Activated CD4-positive, alpha-beta T cell treated with anti-CD3 and anti-CD28 coated beads for 24 hours (primary cell): ENCODE measurements at places on chromosomes 7 and 10.

- DNase-seq = peak; percentile 14
Observed at GRCh38 chr7:2934211-2934731, 90.2 kb upstream of the GNA12 start.

- no peak for DNase-seq
Observed at GRCh38 chr7:142012825-142013511, 17.3 kb downstream of the MGAM start.

DNA sequence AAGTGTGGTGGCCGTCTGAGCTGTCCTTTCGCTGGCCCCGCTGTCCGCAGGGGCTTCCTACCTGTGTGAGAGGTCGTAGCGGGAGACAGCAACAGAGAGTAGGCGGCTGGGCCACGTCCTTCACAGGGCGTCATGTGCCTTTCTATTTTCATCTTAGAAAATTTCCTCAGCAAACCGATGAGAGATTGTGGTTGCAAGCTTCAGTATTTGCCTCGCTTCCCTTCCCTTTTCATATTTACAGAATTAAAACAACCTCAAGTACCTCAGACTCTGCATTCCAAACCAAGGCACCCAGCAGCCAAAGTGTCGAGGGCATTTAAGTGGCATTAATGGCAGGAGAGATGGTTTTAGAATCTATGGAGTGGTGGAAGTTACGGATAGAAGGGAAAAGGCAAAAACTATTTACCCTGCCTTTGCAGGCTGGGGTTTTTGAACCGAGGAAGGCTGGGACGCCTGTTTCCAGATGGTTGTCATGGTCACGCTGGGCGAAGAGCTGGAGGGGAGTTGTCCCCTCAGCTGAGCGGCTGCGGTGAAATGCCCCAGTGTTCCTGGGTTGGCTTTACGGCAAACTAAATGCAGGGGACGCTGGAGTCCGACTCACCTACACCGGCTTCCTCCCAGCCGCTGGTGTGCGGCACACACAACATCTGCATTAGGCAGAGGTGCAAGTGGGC, 41.9 kb downstream of the WIPI2 start:
- DNase-seq = no peak

- no peak for DNase-seq
Observed at GRCh38 chr10:119098576-119098975, 5.3 kb upstream of the DENND10 start.

GRCh38 chr7:1934017-1934416, 263.9 kb downstream of the ELFN1 start:
- DNase-seq = no peak

- DNase-seq = no peak
Observed at GRCh38 chr7:122691569-122692235, 7.2 kb downstream of the RNF133 start.

DNA sequence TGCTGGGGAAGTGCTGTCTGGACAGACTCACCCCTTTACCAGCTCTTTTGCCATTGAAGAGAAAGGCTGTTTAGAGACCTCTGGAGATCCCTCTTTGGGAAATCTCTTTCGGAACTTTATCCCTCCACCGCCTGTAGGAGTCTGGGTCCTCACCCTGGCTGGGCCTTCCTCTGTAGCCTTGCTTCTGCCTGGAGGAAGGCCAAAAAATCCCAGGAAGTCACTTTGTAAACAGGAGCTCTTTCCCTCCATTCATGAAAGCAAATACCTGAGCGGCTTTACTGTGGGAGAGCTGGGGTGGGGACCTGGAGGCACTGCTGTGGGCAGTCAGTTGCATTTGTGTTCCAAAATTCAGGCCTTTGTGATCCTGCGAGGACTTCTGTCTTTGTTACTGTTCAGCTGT, 126.2 kb downstream of the KLF6 start:
- DNase-seq = no peak

DNA sequence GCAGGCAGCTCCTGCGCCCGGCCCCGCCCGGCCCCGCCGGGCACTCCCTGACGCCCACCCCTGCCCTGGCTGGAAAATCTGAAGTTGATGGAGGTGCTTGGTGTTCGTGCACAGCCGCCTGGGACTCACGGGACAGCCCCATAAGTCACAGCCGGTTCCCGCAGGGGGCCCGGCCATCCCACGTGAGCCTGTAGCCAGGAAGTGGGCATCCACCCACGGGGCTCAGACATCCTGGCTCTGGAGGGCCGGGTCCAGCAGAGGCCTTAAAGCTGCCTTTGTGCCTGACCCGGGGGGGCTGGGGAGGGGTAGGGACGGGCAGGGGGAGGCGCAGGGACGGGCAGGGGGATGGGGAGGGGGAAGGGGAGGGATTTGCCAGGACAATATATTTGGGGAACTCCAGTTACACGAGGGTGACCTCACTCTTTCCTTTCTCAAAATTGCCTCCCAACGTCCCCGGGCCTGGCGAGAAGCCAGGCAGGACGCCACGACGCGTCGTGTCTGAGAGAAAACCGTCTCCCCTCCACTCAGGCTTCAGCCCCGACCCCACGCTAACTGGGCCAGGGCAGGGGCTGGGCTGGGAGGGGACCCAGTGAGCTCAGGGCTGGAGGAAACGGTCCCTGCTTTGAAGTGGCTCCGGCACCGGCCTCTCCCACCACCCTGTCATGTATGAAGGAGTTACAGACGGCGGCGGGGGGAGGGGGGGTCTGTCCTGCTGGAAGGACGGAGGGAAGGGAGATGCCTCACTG, 82.1 kb upstream of the PDGFA start:
- peak; percentile 81 for DNase-seq

DNA sequence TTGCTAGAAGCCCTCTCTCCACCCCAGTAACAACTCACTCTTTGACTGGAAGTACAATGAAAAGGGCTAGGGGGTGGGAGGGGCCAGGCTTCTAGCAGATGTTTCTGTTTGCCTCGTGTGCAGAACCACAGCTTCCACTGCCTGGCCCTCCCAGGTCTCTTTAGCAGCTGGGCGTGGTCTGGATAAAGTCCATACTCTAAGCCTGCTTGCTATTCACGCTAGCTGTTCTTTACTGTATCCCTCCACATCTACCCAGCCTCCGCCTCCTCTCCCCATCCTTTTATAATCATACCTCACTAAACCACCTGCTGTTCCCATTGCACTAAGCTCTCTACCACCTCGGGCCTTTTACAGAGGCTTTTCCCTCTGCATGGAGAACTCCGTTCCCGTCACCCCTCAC, 288.8 kb downstream of the CAMK1D start:
- no peak for DNase-seq

DNA sequence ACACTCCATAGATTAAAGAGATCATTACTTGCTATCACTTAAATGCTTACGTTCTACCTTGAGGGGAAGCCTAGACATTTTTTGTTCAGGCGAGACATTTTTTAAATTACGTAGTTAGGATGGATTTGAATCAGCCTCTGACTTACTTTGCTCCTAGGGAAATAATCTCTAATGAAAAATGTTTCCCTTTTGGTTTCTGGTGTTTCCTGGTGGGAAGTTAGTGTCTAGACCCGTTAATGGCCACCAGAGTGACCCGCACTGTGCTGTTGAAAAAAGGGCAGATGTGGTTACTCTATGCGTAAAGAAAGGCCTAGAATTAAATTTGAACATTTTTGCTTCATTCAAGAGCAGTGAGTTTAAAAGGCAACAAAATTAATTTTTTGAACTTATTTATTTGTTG, 3.8 kb downstream of the ZNF365 start:
- DNase-seq = no peak

DNA sequence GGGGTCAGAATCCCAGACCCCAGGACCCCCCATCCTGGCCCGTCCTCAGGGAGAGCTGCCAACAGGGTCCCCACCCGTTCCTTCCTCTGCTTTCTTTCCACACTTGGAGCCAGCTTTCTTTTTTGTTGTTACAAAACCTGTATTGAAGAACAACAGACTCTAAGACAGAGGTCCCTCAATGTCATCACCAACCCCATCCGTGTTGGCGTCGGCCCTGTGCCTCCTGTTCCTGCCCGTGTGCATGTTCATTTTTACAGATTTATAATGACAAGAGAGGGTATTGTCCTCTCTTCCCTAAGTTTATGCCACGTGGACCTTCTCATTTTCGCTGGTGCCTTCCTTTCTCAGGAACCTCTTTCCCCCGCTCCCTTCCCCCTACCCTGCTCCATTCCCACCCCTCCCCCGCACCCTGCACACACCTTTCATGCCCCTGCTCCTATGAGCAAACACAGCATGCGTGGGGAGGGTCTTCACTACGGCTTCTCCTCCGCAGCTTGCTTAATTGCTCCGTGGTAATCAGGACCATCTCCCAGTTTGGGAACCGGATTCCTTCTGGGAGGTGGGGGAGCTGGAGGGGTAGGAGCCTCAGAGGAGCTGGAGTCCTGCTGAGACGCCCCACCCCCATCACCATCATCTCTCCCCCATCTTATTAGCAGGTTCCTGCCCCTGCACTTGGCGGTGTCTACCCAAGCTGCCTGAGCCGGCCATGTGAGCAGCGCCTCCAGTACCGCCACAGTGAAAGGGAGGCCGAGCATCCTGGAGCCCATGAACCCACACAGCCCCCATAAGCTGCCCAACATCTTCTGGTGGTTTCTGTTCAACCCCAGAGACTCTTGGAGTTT, 88.0 kb upstream of the INSIG1 start:
- DNase-seq = no peak

DNA sequence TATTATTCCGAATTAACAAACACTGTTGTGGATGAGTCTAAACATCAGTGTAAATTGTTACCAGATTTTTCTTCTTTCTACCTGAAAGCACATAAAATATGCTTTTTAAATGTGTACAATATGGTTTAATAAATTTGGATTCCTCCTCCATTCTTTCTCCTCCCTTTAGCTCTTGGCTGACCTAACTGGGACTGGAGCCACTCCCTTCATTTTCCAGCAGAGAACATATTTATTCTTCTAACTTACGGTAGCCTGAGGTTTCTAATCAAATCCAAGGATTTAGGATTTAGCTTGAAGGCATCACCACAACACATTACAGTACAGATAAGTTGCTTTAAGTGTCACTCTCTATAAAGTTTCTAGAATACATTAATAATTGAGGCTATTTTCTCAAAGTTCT, 88.2 kb upstream of the SEMA3C start:
- DNase-seq = no peak

DNA sequence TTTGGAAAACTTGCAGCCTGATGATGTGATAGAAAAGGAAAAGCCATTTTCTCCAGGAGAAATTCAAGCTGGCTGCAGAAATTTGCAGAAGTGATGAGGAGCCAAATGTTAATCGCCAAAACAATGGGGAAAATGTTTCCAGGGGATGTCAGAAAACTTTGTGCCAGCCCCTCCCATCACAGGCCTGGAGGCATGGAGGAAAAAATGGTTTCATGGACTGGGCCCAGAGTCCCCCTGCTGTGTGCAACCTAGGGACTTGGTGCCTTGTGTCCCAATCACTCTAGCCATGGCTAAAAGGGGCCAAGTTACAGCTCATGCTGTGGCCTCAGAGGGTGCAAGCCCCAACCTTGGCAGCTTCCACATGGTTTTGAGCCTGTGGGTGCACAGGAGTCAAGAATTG, 41.0 kb downstream of the ADD3 start:
- DNase-seq = no peak

DNA sequence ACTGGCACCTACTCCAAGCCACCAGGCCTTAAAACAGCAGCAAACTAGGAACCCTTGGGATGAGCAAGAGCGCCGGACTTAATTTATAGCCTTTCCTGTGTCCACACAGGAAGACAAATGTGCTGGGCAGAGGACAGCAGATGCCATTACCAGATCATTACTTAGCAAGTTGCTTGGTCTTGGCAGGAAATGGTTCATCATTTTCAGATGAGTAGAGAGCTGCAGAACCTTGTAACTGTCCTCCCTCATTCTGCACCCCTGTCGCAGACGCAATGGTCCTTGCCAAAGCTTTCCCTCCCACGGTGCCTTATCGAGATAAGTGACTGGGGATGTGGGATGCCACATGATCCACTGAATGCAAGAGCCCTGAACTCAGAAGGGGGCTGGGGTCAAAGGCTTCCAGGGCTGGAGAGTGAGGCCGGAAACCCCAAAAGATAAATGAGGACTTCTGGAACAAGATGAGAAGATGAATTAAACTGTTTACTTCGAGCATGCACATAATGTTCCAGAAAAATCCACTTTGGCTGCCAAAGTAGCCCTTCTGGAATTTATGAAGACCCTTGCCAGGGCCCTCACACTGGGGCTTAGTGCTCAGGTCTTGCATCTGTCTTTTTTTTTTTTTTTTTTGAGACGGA, 145.6 kb upstream of the ZNF32 start:
- no peak for DNase-seq

DNA sequence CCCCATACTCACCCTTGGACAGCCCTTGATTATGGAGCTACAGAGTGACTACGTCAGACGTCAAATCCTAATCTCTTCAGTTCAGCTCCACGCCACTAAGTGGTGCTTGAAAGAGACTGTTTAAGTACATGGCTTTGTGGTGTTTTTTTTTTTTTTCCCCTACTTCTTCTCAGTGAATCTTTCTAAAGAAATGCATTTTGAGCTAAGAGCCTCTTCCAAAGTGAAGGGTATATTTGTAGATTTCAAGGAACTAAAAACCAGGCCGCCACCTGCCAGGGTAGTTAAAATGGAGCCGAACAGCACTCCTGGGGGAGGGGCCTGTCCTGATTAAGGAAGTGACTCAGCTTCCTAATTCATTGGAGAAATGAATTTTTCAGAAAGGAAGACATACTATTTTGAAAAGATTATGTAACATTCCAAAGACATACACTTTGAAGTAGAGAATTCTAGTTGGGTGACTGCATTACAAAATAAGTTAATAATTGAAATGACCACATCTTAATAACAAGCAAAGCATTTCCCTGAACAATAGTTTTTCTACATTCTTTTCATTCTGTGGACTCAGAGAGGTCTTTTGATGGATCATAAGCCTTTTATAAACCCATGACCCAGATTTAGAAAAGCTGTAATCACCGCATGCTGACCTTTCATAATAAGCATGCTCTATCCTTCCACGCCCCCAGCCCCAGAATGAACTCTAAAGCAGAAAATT, 20.6 kb upstream of the VPS41 start:
- no peak for DNase-seq

GRCh38 chr7:45993621-45994020, 72.5 kb upstream of the IGFBP3 start:
- no peak for DNase-seq

GRCh38 chr7:117185124-117185523, 137.7 kb downstream of the WNT2 start:
- DNase-seq = no peak

DNA sequence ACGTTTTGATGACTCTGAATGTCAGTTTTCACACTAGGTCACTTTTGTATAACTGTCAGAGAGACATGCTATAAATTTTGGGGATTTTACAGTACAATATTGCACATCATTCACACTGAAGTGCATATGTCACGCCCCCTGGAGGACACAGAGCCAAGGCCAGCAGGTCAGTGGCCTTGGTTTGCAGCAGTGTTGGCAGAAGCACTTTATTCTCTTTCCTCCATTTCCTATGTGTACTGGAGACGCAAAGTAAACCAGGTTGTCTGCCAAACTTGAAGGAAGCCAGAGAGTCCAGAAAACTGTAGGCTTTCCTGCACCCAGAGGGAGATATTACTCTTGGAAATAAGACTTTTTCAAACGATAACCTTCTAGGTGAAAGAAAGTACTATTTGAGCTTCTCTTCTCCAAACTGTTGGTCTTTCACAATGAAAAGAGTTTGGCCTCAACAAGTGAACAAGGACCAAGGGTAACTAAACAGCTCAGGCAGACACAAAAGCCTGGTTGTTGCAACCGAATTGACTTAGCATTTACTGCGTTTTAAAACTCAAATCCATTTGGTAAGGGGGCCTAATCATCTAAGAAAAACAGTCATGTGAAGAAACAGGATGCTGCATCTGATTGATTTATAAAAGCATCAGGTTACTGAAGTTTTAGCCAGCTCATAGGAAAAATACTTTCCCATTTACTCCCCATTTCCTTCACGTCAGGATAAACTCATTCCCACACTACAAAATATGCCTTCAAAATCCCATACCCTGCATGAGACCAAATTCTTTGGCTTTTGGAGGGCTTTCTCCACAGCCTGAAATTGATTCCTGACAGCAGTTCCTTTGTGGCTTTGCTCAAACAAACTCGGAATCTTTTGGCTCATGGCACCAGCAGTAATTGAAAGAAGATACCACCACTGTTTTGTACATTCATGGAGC, 83.0 kb upstream of the SEC61G start:
- DNase-seq = no peak
